ENCODE measurements at places on chromosomes 5 and 9.

- DNase-seq = no peak
Observed at GRCh38 chr5:110018509-110018908, 328.8 kb downstream of the MAN2A1 start.

DNA sequence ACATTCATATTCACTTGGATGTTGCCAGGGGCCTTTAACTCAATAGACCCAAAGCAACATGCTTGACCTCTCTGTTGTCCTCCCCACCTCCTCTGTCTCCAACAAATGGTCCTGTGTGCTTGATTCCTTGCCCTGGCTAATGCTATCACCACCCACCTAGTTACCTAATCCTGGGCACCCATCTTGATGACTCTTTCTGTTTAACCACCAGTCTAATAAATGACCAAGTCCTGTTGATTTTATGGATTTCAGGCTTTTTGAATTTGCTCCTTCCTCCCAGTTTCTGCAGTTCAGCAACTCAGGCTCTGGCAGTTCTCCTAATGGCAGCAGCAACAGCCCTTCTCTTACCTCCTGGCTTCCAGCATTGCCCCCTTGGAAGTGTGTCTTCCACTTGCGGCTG lies 246.3 kb upstream of the KLF4 start:
- DNase-seq = no peak

DNA sequence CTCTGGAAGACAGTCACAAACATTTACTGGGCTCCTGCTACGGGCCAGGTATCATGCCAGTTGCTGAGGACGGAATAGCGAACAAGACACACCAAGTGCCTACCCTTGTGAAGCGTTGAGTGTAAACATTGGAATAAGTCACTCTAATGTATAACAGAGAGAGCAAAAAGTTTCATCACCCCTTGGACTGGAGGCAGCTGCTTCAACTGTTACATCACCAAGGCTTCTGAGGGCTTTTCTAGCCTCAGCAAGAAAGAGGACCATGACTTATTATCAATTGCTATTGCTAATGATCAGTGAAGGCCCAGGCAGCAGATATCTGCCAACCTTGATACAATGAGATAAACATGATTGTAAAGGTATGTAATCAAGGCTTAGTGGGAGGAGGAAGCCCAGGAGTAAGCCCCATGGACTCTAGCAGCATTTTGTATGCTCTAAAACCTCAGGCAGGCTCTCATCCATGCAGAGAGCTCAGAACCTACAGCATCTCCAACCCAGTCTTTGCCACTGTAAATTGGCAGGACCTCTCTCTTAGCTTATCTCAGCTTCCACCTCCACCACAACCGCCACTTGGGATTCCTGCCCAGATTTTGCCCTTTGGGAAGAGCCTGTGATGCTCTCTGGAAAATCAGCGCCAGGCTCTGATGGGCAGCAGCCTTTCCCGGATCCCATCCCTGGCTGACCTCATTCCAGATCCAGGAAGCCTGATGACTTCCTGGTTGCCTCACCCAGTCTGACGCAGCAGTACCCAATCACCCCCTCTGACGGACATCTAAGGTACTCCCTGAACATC lies 54.5 kb downstream of the ADAM19 start:
- DNase-seq = no peak

DNA sequence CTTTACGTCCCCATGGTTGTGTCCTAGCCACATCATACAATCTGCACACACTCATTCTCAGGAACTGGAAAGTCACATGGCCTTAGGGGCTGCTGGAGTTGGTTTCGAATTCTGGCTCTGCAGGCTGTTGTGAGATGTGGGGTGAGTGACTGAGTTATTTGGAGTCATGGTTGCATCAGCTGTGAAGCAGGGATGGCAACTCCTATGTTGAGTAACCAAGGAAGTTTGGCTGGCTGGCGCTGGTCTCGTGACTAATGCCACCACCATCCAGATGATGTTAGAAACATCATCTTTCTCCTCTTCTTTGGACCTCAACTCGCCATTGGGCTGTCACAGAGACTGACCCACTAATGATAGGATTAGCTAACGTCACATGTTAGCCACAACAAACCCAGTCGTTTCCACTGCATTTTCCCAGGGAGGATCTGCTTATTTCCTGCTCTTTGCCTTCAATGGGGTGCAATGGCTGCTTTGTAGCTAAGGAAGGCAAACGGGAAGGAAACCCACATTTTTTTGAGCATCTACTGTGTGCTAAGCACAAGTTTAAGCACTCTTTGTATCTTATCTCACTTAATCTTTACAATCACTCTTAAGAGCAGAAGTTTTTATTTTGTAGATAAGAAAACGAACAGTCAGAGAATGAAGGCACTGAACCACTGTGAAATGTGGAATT lies 78.1 kb upstream of the UBTD2 start:
- DNase-seq = no peak

DNA sequence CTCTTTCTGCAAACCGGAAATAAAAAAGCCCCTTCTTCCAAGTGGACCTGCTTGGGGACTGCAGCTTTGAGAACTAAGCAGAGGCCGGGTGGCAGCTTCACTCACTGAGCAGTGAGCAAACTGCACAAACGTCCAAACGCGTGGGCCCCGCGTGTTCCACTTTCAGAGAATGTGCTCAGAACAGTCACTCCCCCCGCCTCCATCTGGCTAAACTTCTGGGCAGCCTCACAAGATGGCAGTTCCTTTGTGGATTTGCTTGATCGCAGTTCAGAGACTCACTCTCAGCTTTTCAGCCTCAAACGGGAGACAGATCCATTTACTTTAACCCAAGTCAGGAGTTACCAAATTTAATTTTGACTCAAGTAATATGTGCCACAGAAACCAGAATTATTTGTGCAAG lies 216.6 kb downstream of the TLE1 start:
- no peak for DNase-seq

DNA sequence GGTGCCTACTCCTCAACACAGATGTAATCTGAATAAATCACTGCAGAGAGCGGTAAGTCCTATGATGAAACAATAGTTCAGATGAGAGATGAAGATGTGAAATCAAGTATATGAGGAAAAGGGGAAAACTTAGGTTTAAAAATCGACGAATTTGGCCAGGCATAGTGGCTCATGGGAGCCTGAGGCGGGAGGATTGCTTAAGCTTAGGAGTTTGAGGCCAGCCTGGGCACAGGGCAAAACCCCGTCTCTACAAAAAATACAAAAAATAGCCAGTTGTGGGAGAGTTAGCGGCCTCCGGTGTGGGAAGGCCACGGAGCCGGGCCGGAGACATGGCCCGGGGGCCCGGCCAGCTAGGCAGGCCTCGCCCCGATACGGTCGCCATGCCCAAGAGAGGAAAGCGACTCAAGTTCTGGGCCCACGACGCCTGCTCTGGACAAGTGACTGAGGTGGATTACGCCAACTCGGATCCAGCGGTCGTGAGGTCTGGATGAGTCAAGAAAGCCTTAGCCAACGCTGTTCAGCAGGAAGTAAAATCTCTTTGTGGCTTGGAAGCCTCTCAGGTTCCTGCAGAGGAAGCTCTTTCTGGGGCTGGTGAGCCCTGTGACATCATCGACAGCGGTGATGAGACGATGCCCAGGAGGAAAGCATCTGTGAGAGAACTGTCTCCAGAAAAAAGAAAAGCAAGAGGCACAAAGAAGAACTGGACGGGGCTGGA lies 62.8 kb upstream of the SUB1 start:
- no peak for DNase-seq

- DNase-seq = no peak
Observed at GRCh38 chr5:141779503-141779973, 97.5 kb upstream of the ARAP3 start.

- no peak for DNase-seq
Observed at GRCh38 chr5:27402828-27403227, 364.4 kb upstream of the CDH9 start.

- DNase-seq = no peak
Observed at GRCh38 chr5:71633255-71634155, 46.4 kb downstream of the MCCC2 start.

DNA sequence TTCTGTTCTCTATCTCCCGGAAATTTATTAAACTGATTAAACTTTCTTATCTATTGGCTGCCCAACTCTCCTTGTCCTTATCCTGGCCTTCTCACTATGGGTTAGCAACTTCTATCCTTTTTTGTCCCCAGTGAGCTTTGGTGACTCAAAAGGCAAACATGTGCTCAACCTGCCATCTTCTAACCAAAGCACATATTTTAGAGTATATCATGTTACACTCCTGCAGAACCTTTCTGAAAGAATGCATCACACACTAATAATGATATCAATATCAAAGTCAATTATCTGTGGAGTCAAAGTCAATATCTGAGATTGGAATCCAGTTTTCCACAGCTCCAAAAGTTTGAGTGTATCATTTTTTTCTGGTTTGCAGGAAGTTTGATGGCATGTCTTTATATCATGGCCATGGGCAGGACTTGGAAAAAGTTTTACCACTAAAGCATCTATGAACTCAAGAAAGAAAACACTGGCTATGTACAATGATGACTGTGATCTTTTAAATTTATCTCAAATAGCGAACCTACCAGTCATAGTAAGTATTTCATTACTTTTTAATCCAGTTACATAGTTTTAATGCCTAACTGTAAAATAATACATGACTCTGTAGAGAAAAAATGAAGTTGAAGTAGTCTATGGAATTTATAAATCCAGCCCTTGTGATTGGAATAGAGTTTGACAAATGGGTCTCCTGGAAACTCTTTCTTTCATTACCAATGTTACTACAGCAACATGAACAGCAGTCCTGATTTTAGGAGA lies 166.8 kb downstream of the DROSHA start:
- no peak for DNase-seq

- no peak for DNase-seq
Observed at GRCh38 chr5:88145221-88145610, 123.4 kb downstream of the TMEM161B start.

GRCh38 chr9:83574482-83574881 lies 36.3 kb upstream of the FRMD3 start:
- no peak for DNase-seq

DNA sequence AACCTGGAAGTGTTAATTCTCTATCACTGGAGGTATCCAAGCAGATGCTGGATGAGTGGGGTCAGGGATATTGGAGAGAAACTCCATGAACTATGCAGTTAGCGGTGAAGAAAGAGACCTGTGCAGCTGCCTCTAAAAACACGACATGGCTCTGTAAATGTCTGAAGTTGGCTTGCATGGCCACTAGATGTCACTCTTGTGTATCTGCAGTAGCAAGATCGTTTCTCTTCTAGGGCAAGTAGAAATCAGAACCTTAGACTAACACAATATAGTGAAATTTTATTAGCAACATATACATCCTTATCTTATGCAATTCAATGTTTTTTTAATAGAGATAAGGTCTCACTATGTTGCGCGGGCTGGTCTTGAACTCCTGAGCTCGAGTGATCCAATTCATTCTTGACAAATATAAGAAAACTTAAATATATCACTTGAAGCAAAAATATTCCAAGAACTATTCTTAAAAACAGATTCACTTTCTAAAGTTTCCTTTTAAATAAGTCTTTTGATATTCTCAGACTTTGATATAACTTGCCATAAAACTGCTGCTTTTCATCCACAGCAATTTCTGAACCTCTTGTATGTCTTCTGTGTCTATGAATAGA lies 2.9 kb downstream of the OR2S2 start:
- DNase-seq = peak; percentile 48

DNA sequence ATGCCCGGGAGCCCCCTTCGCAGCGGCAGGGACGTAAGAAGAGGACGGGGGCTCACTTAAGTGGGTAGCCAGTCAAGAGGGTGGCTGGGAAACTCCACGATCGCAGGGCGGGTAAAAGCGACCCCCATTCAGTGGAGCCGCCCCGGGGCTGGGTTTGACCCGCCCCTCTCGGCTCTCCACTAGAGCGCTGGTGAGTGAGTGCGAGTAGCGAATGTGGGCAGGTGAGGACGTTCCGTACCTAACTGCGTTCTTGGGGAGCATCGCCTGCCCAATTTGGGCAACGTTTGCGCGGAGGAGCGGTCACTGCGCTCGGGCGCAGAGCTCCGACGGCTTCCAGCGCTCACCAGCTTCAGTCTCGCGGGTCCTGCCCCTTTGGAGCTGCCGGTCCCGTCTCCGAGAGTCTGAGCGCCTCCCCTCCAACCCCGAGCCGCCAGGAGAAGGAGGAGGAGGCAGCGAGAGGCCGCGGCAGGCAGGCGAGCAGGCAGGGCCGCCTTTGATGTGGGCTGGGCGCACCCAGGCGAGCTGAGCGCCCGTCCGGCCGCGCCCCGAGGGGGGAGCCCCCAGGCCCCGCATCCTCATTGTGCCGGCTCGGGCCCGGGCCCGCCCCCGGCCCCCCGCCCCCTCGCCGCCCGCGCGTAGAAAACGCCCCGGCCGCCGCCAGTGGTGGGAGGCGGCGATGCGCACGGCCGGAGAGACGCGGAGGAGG lies at the start of gene FGF18:
FGF18 (plus strand) TSS at position 666 of the 706 bp plus-strand sequence. CDS start 553 bp downstream, outside the sequence.
- peak; percentile 40 for DNase-seq

GRCh38 chr5:145965804-145966203 lies 29.4 kb downstream of the SH3RF2 start:
- no peak for DNase-seq

DNA sequence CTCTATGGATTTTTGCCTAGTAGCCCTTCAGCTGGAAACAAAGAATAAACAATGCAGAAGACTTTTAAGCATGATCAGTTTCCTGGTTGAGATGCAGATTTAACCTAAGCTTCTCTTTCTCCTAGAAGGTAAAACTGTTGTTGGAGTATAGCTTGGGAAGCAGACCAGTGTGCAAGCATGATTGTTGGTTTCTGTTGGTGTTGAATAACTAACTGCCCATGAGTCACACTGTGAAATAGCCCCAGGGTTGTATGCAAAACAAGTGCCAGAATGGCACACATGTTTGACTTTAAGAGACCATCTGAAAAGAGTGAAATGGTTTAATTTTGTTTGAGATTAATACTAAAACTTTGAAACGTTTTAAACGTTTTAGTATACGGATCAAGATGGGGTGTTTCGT lies 227.1 kb downstream of the ARHGEF28 start:
- no peak for DNase-seq

DNA sequence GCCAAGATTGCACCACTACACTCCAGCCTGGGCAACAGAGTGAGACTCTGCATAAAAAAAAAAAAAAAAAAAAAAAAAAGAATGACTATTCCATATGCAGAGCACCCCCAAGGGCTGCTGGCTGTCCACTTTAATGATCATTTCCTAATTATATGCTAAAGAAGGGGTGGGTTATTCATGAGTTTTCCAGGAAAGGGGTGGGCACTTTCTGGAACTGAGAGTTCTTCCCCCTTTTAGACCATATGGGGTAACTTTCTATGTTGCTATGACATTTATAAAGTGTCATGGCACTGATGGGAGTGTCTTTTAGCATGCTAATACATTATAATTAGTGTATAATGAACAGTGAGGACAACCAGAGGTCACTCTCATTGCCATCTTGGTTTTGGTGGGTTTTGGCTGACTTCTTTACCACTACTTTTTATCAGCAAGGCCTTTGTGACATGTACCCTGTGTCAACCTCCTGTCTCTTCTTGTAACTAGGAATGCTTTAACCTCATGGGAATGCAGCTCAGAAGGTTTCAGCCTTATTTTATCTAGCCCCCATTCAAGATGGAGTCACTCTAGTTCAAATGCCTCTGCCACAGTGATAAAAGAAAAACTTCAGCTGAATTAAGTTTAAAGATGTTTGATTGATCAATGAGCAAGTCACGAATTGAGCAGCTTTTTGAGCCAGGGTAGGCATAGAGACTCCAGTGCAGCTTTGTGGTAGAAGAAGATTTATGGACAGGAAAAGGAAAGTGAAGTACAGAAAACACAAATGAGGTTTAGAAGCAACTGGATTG lies 7.1 kb upstream of the NANS start:
- DNase-seq = no peak
